Cortex of kidney (tissue), 1 donor: ENCODE measurements at places on chromosomes 12 and 14.

GRCh38 chr14:74835645-74836250, 40.2 kb downstream of the PROX2 start:
- DNase-seq: no peak

GRCh38 chr14:89270439-89271227, 146.4 kb downstream of the FOXN3 start:
- no peak for DNase-seq

GRCh38 chr12:79421236-79421740, 269.5 kb downstream of the PAWR start:
- no peak for DNase-seq

GRCh38 chr12:50603817-50604639, 99.2 kb downstream of the DIP2B start:
- DNase-seq: no peak

DNA sequence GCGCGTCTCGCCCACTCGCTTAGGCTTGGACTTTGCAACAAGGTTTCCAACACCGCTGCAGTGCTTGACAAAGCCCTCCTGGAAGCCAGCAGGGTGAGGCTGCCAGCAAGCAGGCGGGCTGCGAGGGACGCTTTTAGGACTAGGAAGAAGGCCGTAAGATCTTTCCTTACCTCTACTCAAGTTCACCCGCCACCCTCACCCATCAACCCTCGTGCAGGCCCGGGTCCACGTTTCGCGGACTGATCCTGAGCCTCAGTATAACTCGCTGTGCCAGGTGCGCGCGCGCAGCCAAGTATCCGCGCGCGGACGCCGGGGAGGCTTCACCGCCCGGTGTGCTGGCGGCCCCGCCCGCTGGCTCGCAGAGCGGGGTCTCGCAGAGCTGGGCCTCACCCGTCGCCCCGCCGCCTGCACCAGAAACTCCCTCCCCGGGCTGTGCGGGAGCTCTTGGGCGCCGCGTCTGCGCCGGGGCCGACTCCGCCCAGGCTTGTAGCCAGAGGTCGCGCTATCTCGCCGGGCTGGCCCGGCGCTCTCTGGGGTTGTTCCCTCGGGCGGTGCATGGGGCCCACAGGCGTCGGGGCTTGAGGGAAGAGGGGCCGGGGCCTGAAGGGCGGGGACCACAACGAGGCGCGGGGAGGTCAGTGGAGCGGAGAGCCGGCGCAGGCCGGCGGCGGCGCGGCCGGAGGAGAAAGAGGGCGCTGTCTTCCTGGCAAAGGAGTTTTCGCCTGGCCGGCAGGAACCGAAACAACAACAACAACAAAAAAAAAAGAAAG, 7.6 kb upstream of the SIX1 start:
- no peak for DNase-seq

DNA sequence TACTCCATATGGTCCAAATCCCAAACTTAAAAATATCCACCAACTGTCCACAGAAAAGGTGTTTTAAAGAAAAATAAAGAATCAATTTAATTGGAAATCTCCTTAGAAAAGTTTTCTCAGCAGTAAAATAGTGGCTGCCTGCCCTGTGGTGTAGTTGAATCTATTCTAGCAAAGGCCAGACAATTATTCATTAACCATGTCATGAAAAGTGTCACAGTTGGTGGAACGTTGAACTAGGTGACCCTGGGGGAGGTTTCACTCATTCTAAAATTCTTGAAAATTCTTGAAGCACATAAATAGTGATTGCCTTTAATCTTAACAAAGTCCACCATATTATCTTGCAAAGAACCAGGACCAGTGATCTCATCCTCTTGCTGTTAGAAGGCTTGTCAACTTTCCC, 78.4 kb upstream of the GZMB start:
- no peak for DNase-seq

- DNase-seq: no peak
Observed at GRCh38 chr14:85572845-85573244, 42.9 kb downstream of the FLRT2 start.

GRCh38 chr14:79466938-79467527, 744.3 kb downstream of the DIO2 start:
- DNase-seq: no peak

DNA sequence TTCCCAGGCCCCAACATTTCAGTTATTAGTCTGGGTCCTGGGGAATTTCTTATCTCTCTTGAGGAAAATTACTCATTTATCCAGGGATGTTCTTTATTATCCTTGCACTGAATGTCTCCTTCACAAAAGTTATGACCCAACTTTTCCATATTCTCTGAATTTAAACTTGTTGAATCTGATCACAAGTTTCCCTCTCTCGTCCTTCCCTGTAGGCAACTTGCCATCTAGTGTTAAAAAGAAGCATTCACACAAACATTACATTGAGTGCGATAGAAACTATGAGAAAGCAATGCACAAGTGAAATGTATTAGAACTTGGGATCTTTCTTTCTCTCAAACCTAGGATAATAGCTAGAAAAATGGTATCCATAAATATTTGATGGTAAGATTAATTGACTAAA, 608.4 kb downstream of the FSCB start:
- no peak for DNase-seq

DNA sequence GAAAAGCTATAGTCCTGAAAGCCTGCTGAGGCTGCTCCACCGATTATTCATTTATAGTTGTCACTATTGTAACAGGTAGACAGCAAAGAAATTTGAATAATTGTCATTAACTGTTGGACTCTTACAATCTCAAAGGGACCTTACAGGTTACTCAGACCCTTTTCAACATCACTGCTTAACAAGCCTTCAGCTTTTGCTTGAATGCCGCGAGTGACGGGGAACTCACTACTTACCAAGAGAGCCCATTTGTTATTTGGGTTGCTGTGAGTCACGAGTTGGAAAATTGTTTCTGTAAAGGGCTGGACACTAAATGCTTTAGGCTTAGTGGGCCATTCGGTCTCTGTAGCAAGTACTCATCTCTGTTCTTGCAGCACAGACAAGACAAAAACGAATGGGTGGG, 5.9 kb upstream of the TUNAR start:
- DNase-seq: no peak

DNA sequence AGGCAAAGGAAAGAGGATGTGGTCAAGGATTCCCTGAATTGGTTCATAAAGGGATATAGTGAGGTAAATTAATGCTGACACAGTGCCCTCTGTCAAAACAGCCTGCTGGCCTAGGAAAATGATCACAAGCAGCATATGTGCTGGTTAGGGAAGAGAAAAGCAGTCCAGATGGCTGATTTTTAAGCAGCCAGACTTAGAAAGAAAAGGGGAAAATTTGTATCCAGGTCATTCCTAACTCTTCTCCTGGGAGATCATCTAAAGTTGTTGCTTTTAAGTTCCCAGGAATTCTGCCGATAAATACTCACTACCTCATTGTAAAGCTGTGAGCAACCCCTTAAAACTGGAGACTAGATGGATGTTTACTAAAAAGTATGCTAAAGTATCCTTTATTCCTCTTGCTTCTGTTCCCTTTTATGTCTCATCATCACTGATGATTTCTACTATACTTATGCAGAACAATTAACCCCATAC, 46.4 kb upstream of the CNOT2 start:
- no peak for DNase-seq

DNA sequence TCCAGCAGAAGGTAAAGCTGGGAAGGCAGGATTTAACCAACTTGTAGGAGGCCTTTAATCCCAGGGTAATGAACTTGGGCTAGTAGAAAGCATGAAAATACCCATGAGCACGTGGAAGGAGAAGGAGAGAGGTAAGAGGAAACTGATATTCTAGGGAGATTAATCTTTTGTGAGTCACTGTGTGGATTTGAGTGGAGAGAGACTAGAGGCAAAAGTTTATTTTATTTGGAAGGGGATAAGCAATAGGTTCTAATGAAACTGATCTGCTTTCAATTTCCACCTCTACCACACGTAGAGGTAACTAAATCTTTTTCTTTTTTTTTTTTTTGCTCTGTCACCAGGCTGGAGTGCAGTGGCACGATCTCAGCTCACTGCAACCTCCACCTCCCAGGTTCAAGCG, 52.1 kb downstream of the PTPN21 start:
- no peak for DNase-seq

- DNase-seq: no peak
Observed at GRCh38 chr14:60025571-60025970, 66.2 kb upstream of the PCNX4 start.

GRCh38 chr12:29053567-29053966, 95.5 kb upstream of the FAR2 start:
- no peak for DNase-seq

GRCh38 chr14:100975671-100976070, 72.1 kb upstream of the RTL1 start:
- DNase-seq: no peak

DNA sequence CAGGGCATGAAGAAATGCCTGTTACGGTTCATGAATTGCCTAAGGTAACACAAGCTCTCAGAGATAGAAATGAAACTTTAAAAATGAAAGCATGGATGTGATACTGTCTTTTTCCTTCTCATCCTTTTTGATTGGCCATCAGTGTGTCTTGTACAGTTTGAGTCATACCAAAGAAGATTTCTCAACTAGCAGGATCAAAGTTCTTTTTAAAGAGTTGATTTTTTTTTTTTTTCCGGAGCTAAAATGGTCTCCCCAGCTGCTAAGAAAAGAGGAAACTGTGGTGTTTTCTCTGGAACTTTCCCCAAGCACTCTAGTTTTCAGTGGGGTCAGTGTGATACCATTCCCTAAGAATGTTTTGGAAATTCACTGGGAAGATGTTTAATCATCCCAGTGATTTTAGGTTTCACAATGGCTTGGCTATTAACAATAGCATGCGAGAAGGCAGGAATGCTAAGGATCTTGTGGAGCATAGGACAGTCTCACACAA, 105.0 kb downstream of the ETNK1 start:
- DNase-seq: no peak

GRCh38 chr14:19851365-19851764, 23.6 kb upstream of the OR4K2 start:
- no peak for DNase-seq

DNA sequence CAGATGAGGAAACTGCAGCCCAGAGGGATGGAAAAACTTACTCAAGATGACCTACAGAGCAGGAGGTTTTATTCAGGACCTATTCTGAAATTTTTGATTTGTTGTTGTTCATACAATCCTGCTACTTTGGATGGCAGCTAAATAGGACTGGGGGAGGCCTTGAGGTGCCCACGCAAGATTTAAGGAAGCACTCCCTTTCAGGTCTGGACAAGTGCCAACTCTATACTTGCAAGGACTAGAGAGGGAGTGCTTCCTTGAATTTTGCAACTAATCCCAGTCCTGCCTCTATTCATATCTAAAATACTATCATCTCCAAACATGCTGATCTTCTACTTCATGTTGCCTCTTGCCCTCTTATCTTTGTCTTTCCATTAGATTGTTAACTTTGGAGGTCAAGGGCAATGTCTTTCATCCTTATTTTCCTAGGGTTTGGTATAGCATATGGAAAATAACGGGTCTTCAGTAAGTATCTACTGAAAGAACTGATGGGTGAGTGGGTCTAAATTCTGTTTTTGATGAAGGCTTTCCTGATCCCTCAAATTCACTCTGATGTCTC, 28.6 kb upstream of the PPM1H start:
- DNase-seq: no peak

DNA sequence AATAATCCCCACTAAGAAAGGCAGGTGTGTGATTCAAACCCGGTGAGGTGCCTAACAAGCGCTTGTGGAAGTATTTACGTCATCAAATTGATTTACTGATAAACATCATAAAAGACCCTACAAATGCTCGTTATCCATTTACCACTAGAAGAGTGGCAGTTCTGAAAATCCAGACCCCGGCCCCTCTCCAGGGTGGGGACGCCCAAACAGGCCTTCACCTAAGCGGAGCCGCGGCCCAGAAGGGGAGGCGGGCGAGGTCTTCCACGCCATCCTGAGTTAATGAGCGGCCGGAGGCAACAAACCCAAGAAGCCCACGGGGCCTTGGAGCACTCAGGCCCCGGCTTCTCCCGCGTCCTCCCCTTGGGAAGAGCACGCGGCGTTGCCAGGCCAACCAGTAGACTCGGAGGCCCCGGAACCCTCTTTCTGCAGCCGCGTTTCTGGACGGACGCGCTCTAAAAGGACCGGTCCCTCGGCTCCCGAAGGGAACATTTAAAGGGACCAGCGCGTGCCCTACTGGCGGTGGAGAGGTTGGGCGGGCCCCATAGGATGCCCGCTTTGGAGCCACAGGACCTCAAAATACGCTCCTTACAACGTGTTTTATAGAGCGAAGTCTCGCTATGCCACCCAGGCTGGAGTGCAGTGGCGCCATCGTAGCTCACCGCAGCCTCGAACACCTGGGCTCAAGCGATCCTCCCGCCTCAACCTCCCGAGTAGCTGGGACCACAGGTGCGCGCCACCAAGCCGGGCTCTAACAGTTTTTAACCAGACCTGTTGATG, 3.5 kb downstream of the PTPN21 start:
- no peak for DNase-seq

GRCh38 chr14:71586131-71586897, 345.9 kb upstream of the RGS6 start:
- no peak for DNase-seq

DNA sequence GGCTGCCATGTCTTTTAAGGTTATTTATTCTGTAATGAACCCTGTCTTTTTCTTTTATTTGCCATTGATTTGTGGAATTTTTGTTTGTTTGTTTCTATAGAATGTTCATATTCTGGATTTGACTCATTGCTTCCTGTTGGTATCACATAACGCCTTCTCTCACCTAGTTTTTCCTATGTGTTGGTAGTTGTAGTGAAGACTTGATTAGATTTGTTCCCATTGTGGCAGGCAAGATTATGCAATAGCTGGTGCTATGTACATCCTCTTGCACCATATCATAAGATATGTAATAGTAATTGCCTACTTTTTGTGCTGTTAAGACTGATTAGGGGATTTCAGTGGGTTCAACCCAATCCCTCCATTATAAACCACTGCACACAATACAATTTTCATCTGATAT, 3.9 kb upstream of the KRT6B start:
- no peak for DNase-seq

DNA sequence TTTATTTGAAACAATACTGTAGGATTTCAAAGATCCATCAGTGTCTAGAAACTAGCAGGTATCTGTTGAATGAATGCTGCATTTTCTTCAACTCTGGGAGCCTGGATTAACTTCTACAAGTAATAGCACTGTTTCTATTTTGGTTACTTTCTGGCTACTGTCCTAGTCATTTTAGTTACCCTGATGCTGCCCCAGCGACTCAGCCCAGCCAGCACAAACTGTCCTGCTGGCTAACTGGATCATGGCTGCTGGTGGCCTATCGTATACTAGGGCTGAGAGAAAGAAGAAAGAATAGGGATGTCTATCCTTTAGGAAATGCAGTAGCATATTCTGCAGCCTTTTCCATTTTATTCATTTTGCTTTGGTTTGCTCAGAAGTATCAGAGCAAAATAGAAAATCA, 53.9 kb downstream of the NTN4 start:
- DNase-seq: no peak

- DNase-seq: no peak
Observed at GRCh38 chr14:74950795-74951442, 4.5 kb downstream of the PGF start.
